NCI-H1930 (cell line): ENCODE measurements at places on chromosomes 4 and X.

DNA sequence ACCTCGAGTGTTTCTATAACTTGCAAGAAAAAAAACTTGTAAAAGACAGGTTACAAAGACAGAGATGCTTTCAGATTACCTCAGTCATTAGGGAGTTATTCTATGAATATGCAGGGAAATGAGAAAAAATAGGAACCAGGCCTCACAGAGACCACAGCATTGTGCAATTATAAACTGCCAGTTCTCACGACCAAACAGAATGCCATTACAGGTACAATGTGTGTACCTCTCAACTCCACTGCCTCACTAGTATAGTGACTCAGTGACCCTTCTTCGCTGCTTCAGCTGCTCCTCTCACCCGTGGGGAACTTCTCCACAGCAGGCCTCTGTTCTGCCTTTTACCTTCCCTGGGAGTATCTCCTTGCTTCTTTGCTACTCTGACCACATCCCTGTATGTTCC lies 2.3 kb upstream of the HTATSF1 start:
- no peak for DNase-seq

GRCh38 chrX:49761481-49761880 lies 65.7 kb upstream of the PAGE1 start:
- no peak for DNase-seq

DNA sequence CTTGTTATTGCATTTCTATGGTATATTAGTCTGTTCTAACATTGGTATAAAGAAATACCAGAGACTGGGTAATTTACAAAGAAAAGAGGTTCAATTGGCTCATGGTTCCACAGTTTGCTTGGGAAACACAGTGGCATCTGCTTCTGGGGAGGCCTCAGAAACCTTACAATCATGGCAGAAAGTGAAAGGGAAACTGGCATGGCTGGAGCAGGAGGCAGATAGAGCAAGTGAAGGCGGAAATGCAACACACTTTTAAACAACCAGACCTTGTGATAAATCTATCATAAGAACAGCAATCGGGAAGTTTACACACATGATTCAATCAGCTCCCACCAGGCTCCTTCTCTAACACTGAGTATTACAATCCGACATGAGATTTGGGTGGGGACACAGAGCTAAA lies 346.6 kb upstream of the GNPDA2 start:
- no peak for DNase-seq

GRCh38 chr4:7273738-7274297 lies 81.5 kb downstream of the SORCS2 start:
- DNase-seq: no peak

DNA sequence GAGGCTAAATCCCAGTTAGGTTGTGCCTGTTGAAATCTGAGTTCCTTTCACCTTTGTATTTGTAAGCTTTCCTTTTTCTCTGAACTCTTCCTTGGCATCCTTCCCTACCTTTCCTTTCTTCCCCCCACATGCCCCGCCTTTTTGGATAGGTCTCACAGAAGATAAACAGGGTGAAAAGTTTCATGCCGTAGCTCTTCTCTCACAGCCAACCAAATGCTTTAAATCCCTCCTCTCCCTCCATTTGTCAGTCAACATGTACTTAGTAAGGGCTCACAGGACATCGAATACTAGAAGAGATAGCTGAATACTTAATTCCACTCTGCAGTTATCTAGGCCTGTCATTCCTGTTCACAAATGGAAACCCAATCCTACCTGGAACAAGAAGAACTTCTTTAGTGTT lies 107.1 kb upstream of the BMPR1B start:
- DNase-seq: no peak

GRCh38 chrX:96432647-96433046 lies 252.0 kb upstream of the DIAPH2 start:
- DNase-seq: no peak

DNA sequence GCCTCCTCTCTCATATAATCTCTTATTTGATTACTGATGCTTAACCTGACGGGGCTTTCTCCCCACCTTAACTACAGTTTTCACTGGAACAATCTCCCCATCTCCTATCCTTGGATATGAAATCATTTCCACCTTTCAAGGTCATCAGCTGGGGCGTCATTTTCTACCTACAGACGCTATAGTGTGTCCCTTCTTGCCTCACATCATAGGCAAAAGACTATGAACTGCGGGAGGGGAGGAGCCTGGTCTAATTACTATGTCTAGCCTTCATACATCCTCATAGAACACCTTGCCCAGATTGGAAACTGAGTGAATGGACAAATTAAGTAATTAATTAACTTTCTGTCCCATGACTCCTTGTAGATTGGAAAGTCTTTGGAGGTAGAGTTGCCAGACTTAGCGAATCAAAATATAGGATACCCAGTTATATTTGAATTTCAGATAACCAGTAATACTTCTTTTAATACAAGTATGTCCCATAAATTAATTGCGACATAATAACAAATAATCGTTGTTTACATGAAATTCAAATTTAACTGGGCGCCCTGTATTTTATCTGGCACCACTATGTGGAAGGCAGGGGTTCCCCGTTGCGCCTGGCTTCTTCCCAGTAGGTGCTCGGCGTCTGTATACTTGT lies 752 bp upstream of the ATP6AP2 start:
- DNase-seq: no peak

DNA sequence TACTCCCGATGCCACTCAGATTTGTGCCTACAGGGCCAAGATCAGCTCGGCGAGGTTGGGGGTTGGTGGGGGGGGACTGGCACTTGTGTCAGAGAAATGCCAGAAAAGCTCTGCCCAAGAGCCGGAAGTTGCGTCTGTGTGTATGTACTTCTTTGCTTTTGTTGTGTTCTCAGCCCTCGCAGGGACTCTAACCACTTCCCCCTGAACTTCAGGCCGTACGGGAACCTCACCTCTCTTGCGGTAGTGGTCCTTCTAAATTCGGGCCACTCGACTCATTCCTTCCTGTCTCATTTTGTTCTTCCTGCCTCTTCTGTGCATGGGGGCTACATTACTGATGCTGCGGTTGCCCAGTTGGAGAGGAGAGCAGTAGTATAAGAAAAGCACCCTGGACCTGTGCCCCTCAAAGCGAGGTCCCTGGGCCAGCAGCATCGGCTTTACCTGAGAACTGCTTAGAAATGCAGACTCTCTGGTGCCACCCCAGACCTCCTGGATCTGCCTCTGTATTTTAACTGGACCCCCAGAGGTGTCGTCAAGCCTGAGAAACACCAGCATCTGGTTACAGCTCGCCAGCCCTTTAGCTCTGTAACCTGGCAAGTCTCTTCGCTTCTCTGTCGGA lies 146.3 kb upstream of the RPS6KA3 start:
- no peak for DNase-seq

GRCh38 chrX:15056044-15056443 lies 182.8 kb downstream of the MOSPD2 start:
- no peak for DNase-seq

GRCh38 chrX:54087661-54088060 lies 43.4 kb upstream of the PHF8 start:
- peak; percentile 2 for DNase-seq

- DNase-seq: no peak
Measured at GRCh38 chr4:83723609-83724008, 187.7 kb downstream of the GPAT3 start.

DNA sequence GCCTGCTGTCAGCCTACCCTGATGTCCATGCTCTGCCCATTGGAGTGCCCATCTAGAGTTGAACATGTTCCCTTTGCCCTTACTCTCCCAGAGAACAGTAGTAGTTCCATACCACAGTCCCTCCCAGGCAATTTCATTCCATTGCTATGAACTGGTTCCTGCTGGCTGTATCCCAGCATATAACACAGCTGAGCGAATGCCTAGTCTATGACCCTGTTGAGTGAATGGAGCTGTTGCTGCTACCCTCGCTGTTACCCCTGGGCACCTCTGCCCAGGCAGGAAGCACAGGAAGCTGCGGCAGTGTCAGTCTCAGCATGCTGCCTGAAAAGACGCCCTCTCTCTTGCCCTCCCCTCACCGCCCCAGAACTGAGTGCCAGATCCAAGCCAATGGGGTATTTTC lies 73.3 kb downstream of the SOX3 start:
- no peak for DNase-seq

DNA sequence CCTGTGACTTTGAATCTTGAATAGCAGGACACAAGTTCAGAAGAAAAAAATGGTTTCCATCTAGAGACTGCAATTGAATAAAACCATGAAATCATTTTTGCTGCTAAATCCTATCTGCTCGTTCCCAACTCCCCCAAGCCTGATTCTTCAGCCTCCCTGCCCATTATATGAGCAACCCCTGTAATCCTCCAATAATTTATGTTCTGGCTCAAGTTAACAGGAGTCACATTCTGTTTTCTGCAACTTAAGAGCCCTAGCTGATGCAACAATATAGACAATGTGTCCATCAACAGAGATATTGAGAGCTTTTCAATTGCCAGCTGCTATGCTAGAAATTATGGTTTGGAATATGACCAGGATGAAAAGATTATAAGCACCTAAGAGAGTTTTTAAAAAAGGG lies 84.1 kb downstream of the LDB2 start:
- DNase-seq: no peak

GRCh38 chr4:166838975-166839614 lies 395.2 kb downstream of the SPOCK3 start:
- no peak for DNase-seq

DNA sequence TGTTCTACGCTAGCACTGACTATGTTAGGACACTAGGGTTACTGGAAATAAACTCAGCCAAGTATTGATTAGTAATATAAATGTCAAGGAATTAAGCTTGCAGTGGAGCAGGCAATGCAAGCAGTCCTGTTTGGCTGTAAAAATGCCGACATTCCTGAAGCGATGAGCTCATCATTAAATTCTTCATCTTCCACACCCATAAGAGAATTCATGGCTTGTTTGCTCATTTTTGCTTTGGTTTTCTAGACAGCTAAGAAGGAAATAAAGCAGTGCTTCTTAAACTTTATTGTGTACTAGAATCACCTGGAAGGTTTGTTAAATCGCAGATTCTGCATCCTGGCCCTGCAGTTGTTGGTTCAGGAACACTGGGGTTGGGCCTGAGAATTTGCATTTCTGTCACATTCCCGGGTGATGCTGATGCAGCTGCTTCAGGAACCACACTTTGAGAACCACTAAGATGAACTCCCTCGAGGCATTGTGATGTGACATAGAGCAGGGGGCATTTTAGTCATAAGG lies 17.8 kb downstream of the ANXA3 start:
- no peak for DNase-seq

DNA sequence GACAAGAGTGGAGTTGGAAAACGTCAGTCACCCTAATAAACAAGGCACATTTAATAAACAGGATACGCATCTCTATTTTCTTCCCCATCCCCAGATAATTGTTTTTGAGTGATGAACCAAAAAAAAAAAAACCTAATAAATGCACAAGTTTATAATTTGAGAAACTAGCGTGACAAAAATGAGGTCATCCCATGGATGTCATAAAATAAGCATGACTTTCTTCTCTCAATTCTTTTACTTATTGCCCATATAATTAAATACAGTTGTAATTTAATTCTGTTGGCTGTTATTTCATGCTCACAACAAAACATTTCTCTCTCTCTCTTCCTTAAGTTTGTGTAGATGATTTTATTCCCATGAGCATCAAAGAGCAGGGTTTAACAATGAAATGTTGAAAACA lies 20.7 kb downstream of the PRKG2 start:
- DNase-seq: no peak

DNA sequence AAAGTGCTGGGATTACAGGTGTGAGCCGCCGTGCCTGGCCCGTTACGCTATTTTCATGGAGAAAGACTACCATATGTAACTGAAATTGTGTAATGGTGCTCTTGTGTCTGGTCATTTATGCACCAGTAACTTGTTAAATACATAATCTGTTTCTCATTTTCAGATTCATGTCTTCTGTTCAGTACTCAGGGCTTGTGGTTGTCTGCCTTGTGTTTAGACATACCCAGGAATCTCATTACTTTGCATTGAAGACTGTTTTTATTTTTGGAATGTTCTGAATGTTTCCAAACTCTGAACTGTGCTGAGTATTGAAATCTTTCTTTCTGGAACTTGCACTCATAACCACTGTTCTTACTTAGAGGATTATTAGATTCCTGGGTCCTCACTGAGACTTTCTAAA lies 52.8 kb downstream of the PDLIM5 start:
- no peak for DNase-seq

DNA sequence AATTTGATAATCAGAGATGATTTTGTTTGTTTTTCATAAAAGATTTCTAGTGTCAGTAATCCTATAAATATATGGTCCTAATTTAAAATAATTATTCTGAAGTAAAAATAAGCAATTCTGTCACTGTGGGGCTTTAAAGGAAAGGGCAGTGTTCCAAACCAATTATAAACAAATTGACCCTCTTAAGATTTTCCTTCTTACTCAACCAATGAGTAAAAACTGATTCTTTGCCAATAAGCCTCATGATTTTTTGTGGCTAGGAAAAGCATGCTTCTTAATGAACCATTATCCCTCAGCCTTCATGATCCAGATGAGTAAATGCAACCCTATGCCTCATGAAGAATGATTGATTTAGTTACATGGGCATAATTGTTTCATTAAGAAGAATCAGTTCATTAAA lies 1010.4 kb downstream of the ADGRL3 start:
- no peak for DNase-seq

GRCh38 chr4:81509822-81510221 lies 38.1 kb upstream of the RASGEF1B start:
- DNase-seq: no peak

GRCh38 chr4:21790438-21791029 lies 158.0 kb downstream of the KCNIP4 start:
- peak; percentile 22 for DNase-seq

DNA sequence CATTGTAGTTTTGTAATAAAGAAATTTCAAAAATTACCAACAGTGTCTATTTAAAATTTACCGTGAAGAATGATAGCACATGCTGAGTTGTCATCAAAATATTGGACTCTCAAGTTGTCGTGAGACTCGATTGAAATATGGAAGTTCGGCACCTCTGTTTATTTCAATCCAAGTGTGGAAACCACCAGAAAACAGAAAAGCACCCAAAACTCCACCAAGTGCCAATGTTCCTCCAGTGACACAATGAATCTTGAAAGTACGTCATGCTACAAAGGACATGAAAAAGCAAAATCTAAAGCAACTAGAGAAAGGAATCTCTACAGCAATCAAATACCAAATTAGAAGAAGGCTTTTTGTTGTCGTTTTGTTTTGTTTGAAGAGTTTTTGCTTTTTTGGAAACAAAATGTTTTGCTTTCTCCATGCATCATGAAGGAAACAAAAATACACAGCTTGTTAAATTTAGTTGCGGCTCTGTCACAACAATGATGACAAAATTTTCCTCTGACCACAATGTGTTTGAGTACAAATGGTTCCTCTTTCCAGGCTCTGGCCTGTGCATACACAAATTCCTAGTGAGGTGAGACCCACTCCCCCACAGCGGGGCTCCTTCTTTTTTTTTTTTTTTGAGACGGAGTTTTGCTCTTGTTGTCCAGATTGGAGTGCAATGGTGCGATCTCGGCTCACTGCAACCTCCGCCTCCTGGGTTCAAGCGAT lies 9.6 kb upstream of the IL13RA1 start:
- no peak for DNase-seq
